Activated CD4-positive, alpha-beta memory T cell treated with anti-CD3 and anti-CD28 coated beads, Interleukin-2, amount 10 ng/mL, durations not matched to agents 7 days and 5 days (primary cell): ENCODE measurements at places on chromosomes 13 and 19.

GRCh38 chr13:32830336-32831031, 185.7 kb upstream of the KL start:
- DNase-seq, result no peak

DNA sequence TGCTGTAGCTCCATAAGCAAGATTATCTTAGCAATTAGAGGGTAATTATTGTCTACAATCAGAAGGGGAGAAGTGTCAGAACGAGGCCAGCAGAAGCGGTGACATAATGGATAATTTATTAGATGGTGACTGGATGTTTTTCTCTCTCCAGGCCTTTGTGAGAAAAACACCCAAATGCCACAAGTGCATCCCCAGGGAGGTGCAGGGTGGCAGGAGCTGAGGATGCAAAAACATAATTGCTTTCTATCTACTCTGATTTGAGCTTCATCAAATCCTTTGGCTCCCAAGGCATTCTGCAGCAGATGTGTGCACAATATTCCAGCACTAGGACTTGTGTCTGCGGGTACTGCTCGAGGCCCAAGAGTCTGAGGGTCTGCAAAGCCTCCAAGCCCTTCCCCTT, 220.1 kb upstream of the SERP2 start:
- DNase-seq, result no peak

GRCh38 chr13:24036115-24036514, 124.4 kb upstream of the SPATA13 start:
- DNase-seq, result no peak

DNA sequence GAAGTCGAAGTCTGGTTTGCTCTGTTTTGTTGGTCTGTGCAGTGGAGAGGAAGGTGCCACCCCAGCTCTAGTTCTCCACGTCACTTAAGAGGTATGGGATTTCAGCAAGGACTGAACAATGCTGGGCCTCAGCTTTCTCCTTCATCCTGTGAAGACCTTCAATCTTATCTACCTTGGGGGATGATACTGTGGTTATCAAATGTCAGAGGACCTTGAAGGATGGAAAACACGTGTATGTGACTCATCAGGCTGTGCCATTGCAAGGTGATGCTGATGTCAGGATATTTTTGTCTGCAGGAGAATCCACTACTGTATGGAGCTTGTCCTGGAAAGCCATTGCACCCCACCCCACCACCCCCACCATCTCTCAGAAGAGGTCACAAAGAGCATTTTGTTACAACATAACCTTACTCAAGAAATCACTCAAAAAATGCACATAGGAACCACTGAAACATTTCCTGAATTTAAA, 81.4 kb upstream of the UQCRFS1 start:
- no peak for DNase-seq
